AG10803 (cell line): ENCODE measurements at places on chromosomes 12 and 14.

DNA sequence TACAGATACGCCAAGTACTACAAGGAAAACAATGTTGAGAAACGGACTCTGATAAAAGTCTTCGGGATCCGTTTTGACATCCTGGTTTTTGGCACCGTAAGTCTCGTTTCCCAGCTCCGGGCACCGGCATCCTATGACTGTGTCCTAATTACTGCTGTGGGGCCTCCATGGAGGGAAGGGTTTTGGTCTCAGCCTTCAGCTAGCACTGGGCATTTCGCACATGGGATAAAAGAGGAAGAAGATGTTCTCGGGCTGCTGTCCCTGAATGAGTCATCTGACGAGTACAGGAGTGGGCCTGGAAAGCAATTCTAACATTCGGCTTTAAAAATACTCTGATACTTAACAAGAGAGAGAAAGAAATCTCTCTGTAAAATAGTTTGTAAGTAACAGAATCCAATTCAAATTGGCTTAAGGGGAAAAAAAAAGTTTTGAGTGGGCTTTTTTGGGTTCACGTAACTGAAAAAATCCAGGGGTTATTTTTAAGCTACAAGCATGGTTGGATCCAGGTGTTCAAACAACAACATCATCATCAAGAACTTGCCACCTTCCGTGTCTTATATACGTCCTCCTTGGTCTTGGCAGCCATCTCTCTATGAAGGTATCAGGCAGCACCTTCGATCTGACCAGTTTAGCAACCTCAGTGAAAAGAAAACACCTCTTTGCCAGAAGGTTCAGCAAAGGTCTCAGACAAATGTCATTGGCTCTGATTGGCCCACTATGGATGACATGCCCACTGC, 34.4 kb upstream of the P2RX4 start:
- no peak for DNase-seq

- no peak for DNase-seq
Observed at GRCh38 chr12:128724468-128725046, 99.2 kb downstream of the SLC15A4 start.

GRCh38 chr14:61419201-61419600, 97.8 kb downstream of the PRKCH start:
- no peak for DNase-seq

GRCh38 chr14:55473786-55474185, 33.4 kb upstream of the TBPL2 start:
- DNase-seq = no peak

DNA sequence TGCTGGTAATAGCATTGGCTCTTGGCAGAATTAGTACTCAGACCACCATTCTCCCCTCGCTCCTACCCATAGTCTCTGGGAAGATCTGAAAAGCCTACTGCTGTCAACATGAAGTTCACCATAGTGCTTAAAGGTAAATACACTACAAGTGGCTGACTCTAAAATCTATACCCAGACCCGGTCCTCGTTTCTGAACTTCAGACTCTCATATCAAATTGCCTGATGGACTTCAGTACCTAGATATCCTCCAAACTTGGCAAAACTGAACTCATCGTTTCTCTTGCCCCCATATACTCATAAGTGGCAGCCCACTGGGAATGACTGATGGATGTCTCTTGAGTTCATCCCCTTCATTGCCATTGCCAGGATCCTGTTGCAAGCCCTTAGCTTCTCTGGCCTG, 67.3 kb downstream of the VCPKMT start:
- no peak for DNase-seq

- DNase-seq = no peak
Observed at GRCh38 chr12:103778781-103779180, 62.3 kb downstream of the NT5DC3 start.

DNA sequence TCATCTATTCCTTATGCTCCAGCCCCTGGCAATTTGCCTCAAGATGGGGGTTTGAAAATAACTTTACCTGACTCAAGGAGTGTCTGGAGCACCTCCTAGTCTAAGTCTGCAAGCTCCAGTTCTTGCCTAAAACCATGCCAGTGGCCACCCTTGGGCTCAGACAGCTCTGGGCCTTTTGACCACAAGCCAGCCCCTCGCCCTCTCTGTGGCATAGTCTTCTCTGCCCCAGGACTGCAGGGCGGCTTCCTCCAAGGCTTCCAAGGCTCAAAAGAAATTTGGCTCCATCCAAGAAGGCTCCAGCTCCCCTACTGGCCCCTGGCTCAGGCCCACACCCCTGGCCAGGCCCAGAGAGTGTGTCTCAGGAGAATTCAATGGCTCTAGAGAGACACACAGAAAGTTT, 14.8 kb downstream of the ACVRL1 start:
- DNase-seq = no peak

- no peak for DNase-seq
Observed at GRCh38 chr12:774051-774614, 21.8 kb downstream of the WNK1 start.
